ENCODE measurements at places on chromosomes 2 and 18.

DNA sequence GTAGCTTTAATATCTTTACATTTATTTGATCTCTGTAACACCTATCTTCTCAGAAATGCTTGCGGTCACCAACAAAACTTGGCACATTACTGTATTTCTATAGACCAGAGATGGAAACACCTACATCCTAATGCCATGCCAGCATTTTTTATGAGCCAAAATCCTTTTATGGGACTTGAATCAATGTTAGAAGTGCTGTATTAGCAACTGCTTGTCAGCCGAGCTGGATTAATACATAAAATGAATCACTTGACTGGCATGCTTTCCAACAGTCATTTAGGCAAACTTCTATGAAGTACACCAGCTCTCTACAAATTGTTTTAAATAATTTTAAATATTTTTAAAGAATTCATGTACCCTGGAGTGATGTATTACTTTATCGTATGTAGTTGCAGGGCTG is 272.9 kb upstream of the NRP2 start:
- no peak for DNase-seq

- DNase-seq: no peak
Measured at GRCh38 chr18:12656938-12657683, 796 bp downstream of the SPIRE1 start.

DNA sequence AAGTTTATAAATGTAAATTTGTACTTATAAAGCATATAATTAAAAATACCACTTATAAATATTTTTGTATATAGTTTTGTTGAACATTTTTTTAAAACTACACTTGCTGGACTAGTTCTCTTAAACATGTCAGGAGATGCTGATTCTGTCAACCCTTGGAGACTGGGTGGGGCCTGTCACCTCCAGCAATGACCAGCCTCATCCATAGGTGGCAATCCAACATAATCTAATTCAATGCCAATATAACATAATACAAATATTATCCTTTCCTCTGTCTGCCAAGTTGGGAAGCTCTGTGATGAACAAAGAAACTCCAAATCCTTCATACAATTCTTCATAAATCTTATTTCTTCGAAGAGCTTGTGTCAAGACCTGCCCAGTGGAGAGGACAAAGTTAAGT is 140.4 kb downstream of the RBMS1 start:
- no peak for DNase-seq

DNA sequence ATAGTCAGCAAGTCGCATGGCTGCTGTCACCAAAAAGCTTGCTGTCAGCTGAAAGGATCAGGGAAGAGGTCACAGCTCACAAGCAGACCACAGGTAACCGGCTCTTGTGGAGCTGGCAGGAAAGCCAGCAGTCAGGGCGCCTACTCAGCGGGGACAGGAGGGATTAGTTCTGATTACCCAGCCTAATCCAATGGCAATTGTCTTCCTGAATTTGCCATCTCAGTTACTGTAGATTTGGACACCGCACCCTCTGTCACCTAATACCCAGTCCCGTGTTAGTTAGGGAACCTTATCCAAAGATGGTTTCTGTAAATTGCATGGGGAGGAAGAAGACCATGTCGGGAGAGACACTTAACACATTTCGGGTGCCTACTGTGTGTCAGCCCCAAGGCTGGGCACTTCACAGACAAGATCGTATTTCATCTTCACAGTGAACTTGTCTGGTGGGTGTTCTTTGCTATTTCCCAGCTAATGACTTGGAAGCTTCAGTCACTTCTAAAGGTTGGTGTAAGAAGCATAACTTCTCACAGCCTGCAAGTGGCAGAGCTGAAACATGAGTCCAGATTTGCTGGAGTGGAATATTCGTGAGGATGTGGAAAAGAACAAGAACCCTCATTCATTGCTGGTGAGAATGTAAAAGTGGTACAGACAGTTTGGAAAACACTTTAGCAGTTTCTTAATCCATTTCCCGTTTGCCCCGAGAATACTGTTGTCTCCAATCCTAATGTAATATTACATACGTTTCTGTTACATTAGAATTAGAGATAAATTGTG is 9.9 kb downstream of the ALPK2 start:
- no peak for DNase-seq

DNA sequence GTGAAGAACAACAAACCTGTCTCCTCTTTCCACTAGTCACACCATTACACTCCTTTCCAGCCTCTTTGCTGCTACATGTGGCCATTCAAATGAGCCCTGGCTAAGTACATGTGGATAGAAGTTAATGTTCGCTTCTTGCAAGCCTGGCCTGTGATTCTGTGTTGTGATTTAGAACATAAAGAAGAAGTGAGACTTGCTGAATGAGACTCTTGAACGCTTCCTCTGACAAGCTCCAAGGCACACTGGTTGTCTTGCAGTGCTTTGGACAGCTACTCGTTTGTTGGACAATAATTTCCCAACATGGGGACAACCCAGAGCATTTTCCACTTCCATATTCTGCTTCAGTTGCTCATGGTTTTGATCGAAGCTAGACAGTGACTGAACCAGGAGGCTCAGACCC is 57.3 kb downstream of the CCDC74A start:
- DNase-seq: no peak

DNA sequence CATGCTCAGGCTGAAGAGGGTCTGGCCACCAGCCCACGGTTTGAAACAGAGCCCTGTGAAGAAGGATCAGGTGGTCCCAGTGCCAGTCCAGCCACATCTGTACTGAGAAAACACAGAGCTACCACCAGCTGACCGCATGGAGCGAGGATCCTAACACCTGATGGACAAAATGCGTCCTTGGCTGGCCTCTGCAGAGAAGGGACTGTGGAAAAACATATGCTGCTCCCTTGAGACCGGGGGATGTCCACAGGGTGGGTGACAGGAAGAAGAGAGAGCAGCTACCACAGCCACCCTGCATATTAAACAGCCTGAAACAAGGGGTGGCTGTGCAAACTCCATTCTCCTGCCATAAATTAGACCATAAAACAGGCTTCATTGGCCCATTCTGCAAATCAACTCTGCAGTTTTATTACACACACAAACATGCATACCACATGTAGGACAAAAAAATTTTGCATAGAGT is 137.2 kb downstream of the BCL2 start:
- DNase-seq: no peak

DNA sequence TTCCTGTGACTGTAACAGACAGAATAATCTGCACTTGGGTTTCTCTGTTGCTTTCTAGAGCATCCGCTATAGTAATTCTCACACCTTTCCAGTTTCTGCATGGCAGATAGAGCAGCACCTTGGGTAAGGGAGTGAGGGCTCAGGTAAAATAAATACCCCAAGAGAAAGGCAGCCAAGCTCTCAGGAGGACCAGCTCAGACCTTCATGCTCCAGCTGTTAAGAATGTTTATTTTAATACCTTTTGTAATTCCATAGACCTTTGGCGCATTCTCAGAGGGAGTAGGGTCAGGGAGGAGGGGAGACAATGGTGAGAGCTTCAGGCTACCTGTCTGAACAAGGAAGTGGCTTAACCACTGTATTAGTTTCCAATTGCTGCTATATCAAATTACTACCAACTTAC is 16.2 kb upstream of the TMEM178A start:
- DNase-seq: no peak

GRCh38 chr2:57881998-57882888 is 164.4 kb upstream of the VRK2 start:
- no peak for DNase-seq
